ENCODE measurements at places on chromosomes 3 and 15.

- no peak for DNase-seq
Measured at GRCh38 chr3:147411815-147412241, 2.7 kb downstream of the ZIC1 start.

DNA sequence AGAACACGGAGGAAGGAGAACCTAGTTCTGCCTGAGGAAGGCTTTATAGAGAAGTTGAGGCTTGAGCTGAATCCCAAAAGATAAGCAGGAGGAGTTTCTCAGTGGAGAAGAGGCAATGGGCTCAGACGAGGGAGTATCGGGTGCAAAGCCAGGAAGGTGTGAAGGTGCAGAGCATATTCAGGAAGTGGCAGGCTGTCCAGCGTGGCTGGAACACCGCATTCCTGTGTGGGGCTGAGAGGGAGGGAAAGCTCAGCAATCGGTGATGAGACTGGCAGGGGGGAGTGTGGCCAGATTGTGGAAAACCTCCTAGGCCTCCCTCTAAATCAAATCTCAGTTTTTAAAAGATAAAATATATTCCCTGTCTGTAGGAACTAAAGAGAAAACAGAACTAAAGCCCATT, 63.0 kb downstream of the ARHGAP31 start:
- DNase-seq: no peak

DNA sequence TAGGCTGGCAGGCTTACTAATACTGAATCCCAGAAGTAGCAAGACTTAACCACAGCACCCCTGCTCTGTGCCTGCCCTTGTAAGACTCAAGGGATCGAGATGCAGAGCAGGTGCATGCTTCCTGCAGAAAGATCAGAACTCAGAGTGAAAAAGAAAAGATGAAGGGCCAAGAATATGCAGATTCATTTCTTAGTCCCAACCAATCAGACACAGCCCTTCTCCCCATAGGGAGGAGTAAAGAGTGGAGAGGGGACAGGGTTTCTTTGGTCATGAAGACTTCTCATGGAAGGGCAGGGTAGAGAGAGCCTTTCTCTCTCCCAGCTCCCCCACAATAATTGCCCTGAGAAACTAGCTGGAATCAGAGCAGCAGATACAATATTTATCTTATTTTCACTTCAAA, 105.6 kb upstream of the MB21D2 start:
- no peak for DNase-seq

DNA sequence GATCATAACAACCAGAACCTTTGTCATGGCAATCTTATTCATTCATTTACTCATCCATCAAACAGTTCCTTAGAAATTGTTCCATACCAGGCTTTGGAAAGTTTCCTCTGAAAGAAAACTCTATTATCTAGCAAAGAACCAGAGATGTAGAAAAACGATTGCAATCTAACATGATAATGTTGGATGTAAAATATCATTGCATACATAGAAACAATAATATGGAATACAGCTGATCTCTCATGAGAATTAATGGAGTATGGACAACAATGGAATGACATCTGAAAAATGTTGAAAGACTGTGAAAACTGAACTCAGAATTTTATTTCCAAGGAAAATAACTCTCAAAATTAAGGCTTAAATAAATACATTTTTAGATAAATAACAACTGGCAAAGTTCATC, 665.4 kb downstream of the NLGN1 start:
- DNase-seq: no peak

- no peak for DNase-seq
Measured at GRCh38 chr3:14634763-14635400, 16.7 kb upstream of the CCDC174 start.

DNA sequence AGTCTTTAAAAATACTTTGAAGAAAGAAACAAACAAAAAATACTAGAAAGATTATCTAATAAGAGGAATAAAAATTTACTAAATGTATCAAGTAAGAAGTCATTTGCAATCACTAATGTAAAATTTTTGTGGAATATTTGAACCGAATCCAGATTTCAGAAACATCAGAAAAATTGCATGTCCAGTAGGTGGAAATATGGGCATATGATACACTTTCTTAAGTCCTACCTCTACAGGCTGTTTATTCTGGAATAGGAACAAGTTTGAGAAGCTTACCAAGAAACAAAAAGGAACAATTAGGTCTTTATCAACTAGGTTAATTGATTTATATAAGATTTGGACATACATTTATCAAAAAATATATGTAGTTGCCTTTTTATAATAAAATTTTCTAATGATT, 292.9 kb upstream of the ROBO1 start:
- DNase-seq: no peak

- no peak for DNase-seq
Measured at GRCh38 chr15:84921121-84921520, 36.7 kb downstream of the SLC28A1 start.

DNA sequence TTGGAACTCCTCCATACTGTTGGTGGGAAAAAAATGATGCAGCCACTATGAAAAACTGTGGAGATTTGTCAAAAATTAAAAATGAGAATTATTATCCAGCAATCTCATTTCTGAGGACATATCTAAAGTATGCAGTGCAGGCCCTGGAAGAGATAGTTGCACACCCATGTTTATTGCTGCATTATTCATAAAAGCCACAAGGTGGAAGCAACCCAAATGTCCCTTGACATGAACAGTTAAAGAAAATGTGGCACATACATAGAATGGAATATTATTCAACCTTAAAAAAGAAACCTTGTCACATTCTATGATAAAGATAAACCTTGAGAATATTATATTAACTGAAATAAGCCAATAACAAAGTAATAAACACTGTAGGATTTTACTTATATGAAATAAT, 80.9 kb upstream of the ARHGEF26 start:
- DNase-seq: no peak

GRCh38 chr3:15276028-15276724, 56.2 kb downstream of the SH3BP5 start:
- no peak for DNase-seq

- no peak for DNase-seq
Measured at GRCh38 chr3:100635273-100635701, 25.9 kb downstream of the ADGRG7 start.

DNA sequence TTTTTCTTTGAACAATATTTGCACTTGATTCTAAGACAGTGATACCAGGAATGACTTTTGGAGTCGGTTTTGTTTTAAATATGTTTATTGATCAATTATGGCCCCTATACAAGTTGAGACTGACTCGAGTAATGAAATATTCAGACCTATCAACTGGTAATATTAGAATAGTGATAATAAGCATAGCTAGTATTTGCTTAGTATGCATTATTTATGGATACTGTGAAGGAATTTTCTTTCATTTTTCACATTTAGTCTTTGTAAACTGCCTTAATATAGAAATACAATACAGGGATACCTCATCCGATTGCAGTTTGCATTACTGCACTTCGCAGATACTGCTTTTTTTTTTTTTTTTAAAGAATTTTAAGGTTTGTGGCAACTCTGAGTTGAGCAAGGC, 107.9 kb downstream of the CNTN4 start:
- DNase-seq: no peak

DNA sequence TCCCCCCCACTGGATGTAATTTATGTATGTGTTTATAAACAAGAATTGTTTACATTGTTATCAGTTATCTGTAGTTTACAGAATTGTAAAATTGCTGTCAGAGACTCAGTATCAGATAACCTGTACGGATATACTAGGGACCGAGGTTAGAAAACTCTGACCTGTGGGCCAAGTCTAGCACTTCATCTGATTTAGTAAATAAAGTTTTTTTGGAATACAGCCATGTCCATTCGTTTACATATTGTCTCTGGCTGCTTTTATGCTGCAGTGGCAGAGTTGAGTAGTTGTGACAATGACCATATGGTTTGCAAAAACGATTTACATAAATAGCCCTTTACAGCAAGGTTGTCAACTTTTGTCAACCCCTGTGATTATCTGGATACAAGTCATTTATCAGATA, 52.6 kb downstream of the LRRC28 start:
- DNase-seq: no peak

GRCh38 chr3:114079761-114080160, 23.2 kb downstream of the QTRT2 start:
- no peak for DNase-seq

DNA sequence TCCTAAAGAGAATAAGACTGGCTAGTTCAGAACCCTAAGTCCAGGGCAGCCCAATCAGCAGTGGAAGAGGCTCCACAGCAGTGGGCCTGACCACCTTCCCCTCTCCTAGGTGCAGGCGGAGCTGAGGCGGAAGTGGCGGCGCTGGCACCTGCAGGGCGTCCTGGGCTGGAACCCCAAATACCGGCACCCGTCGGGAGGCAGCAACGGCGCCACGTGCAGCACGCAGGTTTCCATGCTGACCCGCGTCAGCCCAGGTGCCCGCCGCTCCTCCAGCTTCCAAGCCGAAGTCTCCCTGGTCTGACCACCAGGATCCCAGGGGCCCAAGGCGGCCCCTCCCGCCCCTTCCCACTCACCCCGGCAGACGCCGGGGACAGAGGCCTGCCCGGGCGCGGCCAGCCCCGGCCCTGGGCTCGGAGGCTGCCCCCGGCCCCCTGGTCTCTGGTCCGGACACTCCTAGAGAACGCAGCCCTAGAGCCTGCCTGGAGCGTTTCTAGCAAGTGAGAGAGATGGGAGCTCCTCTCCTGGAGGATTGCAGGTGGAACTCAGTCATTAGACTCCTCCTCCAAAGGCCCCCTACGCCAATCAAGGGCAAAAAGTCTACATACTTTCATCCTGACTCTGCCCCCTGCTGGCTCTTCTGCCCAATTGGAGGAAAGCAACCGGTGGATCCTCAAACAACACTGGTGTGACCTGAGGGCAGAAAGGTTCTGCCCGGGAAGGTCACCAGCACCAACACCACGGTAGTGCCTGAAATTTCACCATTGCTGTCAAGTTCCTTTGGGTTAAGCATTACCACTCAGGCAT, 33.7 kb downstream of the VIPR1 start:
- peak; percentile 38 for DNase-seq

- no peak for DNase-seq
Measured at GRCh38 chr15:80564056-80564455, 131.1 kb upstream of the ABHD17C start.

- no peak for DNase-seq
Measured at GRCh38 chr3:4885316-4885715, 93.9 kb upstream of the BHLHE40 start.

All from GDM1 (cell line).